ENCODE measurements at places on chromosomes 11 and 22. TPM values are rescaled to one million over a fixed set of nuclear protein-coding genes. Genes with fewer than 3 reads are reported as not detected.

Gene YPEL4
- total RNA-seq: 1.1 TPM

Gene KDM4F
- total RNA-seq: not detected

Gene BTBD18
- not detected for total RNA-seq

Gene OR8B8
- not detected for total RNA-seq

Gene SOX10
- not detected for total RNA-seq

Gene B4GALNT4
- not detected for total RNA-seq

Gene CCDC116
- 0.52 TPM for total RNA-seq

Gene UBQLNL
- total RNA-seq: 1.3 TPM

Gene APOA5
- total RNA-seq: not detected

Gene RGL4
- 0.81 TPM for total RNA-seq

Gene ACTN3
- 0.17 TPM for total RNA-seq

Gene TRIOBP
- total RNA-seq: 47.2 TPM

Gene LDHAL6A
- total RNA-seq: not detected

Gene KRTAP5-7
- total RNA-seq: 0.70 TPM

Gene P2RY6
- total RNA-seq: not detected

Gene MS4A15
- not detected for total RNA-seq

Gene CAT
- total RNA-seq: 88.8 TPM

Gene HPS4
- 61.8 TPM for total RNA-seq

Gene MFRP
- total RNA-seq: not detected

Gene HEPHL1
- total RNA-seq: not detected

Gene TRIM48
- not detected for total RNA-seq

Gene NRIP3
- 0.56 TPM for total RNA-seq

Gene PEX26
- 35.4 TPM for total RNA-seq

Gene C11orf91
- not detected for total RNA-seq

Gene CD6
- 9.3 TPM for total RNA-seq

Gene TRIM49
- total RNA-seq: not detected

Gene CD3D
- total RNA-seq: 0.79 TPM

Gene MUC5B
- total RNA-seq: not detected

Data from B cell (primary cell).